Osteoblast (primary cell): ENCODE measurements at places on chromosomes 5 and 9.

- peak; percentile 88 for DNase-seq
These were observed 64.0 kb upstream of the FYB1 start for GRCh38 chr5:39283231-39283818.

DNA sequence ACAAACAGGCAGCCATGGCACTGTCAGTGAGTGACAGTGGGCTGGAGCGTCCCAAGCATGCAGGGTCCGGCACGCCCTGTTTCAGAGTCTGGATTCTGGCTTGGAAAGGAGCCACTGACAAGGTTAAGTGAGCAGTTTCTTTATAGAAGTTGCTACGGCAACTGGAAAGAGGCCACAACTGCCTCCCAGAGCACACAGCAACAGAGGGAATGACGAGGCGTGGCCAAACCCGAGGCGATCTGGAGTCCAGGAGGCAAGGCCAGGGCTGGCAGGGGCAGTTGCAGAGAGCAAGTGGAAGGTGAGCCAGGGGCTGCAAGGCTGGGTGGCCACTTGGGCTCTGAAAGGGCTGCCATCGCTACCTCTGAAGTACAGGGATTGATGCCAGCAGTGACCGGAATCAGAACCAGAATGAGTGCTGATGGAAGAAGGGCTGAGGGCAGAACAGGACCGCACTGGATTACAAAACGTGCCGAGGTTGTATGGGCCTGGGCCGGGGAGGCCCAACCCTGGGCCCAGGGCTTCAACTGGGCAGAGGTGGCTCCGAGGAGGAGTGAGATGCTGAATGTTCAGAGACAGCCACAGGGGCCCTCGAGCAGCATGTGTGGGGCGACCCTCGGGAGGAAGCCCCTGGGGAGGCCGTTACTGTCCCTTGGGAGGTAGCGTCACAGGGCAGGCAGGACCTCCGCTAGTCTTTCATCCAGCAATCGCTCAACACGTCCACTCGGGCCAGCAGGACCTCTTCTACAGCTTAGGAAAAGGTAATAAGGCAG lies 4.6 kb downstream of the MRPL41 start:
- DNase-seq: peak; percentile 65

DNA sequence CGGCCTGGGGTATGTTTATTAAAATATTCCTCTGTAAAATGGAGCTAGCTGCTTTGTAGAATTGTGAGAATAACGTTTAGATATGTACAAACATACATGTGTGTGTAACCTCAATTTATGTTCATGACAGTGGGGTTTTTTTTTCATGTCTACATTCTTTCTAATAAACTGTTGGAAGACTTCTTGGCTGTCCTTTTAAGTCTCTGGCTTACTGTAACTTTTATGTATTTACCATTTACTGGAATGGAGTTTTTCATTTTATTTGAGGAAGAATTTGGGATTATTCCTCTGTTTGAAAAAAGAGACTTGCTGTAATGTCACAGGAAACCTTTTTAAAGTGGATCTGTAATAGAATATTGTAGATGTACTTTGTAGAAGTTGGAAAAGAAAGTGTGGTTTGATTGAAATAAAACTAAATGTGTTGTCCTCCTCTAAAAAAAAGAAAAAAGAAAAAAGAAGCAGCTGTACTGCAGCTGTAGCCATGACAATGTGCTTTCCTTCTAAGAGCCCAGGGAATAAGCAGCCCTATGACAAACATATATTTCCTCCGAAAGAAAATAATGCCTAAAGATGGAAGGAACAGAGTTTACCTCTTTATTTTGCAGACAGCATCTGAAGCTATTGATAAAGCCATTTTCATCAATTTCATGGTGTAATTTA lies 71.2 kb upstream of the FREM1 start:
- DNase-seq: no peak

- DNase-seq: no peak
These were observed 257.6 kb downstream of the TAF11L14 start for GRCh38 chr5:17891881-17892280.

- DNase-seq: no peak
These were observed 65.2 kb downstream of the PBX3 start for GRCh38 chr9:125812403-125812802.

DNA sequence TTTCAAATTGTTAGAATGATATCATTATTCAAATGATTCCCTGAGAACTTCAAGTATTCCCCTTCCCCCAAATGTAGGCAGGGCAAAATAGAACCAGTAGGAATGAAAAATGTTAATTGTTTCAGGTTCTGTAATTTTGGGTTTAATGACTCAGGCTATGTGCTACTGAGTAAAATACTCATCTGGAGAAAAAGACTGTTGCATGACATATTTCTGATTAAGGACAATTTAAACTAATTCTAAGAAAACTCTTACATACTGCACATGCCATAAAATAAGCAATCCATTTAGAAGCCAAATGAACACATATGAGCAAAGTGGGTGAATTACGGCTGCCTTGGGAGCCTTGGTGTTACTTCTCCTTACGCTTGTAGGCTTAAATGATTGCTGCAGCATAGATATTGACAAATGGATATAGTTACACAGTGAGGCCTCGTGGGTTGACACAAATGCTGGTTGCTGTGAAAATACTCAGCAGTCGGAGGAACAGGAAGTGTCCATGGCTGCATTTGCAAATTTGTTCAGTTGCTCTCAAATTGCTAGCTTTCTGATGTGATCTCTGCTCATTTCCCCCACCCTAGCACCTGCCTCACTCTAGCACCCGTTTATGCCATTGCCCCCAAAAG lies 174.9 kb upstream of the DMAC1 start:
- no peak for DNase-seq

GRCh38 chr9:13992138-13993088 lies 321.5 kb downstream of the NFIB start:
- peak; percentile 66 for DNase-seq

GRCh38 chr9:126357074-126357473 lies 30.4 kb downstream of the MVB12B start:
- DNase-seq: no peak

DNA sequence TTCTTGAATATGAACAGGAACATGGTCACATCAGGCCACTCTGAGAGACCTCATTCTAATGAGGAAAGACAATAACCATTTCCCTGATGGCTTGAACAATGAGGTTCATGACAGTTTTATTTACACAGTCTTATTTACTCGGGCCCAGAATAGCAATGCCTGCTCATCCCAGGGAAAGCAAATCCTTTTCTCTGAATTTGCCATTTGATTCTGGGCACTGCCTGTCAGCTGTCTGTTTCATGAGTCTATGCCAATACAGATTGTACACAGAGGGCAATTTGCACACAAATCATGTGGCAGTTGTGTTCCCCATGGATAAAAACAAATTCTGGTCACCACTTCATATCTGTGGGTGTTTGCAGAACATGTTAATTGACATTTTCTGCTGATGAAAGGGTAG lies 492.5 kb downstream of the ACTL7B start:
- no peak for DNase-seq

DNA sequence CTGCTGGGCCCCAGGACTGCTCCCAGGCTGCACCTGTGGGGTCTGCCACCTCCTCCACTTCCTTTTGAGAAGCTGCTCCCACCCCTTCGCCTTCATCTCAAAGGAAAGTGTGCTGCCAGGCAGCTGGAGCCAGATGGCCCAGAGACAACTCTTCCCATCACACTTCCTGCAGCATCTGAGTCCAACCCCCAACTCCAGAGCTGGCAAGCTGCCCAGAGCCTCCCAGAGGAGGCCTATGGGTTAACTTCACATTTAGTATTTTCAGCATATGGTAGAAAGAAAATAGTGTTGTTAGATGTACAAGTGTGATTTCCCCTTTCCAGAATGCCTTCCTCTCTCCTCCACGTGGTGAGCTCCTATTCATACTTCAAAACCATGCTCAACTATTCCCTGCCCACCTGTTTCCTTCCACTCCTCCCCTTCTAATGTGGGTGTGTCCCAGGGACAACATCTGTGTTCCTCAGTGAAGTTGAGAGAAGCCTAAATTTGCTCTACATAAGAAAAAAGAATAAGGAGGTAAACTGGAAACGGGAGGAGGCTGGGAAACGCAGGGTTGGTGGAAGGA lies 38.6 kb upstream of the KCNMB1 start:
- DNase-seq: no peak

GRCh38 chr5:111697881-111698757 lies 58.9 kb downstream of the NREP start:
- DNase-seq: peak; percentile 54

GRCh38 chr5:19734776-19735175 lies 253.2 kb downstream of the CDH18 start:
- DNase-seq: no peak

- DNase-seq: peak; percentile 87
These were observed 58.7 kb upstream of the SUSD1 start for GRCh38 chr9:112233769-112234168.

DNA sequence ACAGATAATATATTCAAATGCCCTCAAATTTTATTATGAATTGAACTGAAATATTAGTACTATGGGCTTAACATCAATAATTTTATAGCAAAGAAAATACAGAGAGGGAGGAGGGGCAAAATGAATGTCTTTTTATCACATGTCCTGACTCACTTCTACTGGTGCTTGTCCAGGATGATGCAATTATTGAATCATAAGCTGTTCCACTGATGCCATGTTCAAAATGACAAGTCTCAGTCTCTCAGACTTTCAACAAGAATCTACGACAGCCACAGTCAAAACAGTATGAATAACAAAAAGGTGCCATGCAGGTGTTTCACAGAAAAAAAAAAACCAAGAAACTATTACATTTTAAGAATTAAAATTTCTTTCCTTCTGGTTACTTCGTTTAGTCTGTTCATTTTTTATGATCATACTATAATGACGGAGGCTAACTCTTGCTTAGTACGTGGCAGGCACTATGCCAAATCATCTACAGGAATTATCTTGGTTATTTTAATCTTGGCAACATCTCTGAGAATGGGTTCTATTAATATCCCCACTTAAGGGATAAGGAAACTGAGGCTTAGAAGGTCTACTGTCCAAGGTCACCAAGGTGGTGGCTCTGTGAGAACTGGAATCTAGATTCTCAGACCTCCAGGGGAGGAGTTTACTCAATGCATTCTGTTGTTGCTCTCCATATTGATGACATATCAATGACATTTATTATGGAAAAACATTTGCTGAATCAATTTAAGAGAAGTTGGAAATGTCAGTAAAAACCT lies 61.5 kb downstream of the NR3C1 start:
- no peak for DNase-seq
